Amniotic stem cell (primary cell): ENCODE measurements at places on chromosomes 12 and 14.

DNA sequence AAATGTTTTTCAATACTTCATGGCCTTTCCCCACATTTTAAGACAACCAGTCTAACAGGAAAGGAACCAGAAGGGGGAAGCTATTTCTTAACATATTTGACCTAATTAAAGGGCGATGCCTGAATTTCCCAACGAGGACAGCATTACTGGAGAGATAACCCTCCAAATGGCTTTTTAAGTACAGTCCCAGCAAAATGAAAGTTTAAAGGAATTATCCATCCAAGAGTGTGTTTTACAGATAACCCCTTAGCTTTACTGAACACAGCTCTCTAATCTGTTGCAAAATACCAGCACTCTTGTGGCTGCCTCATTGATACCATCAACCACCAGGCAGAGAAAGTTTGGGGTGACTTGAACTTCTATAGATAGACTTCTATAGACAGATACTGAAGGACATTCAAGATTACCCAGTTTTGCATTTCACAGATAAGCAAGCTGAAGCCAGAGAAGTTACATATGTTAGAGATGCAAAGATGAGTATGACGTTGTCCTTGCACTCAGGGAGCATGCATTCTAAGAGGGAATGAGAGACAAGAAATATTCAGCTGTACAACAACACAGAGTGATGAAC lies 41.3 kb upstream of the DUSP6 start:
- DNase-seq, result no peak

DNA sequence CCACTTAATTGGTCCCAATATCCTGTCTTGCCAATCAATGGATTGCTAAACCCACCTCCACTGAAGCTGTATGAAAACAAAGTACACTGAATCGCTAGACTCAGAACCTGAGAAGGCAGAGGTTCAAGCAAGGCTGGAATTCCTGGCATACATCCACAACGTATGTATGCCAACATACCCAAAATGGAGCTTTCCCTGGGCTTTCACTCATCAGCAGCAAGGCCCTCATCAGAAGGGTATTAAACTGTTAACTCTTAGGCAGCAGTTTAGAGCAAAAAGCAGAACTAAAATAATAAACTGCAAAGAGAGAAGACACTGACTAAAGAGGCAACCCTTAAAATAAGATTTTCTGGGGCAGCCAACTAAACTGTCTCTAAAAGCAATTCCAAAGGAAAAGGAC lies 13.6 kb downstream of the MED13L start:
- DNase-seq, result no peak

DNA sequence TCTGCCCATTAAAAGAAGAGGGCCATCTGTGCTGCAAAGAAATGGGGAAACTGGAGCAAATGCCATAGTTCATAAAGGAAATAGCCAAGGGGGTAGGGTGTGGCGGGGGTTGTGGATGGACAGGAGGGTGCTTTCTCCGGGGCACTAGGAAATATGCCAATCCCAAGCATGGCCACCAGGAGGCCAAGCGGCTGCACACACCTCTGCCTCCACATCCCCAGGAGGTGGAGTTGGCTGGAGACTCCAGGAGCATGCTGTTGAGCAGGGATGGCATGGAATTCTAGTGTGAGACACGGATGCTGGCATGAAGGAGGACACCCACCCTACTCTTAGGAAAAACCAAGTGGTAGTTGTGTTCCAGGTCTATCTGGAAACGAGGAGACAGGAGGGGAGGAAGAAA lies 25.2 kb downstream of the NID2 start:
- no peak for DNase-seq

DNA sequence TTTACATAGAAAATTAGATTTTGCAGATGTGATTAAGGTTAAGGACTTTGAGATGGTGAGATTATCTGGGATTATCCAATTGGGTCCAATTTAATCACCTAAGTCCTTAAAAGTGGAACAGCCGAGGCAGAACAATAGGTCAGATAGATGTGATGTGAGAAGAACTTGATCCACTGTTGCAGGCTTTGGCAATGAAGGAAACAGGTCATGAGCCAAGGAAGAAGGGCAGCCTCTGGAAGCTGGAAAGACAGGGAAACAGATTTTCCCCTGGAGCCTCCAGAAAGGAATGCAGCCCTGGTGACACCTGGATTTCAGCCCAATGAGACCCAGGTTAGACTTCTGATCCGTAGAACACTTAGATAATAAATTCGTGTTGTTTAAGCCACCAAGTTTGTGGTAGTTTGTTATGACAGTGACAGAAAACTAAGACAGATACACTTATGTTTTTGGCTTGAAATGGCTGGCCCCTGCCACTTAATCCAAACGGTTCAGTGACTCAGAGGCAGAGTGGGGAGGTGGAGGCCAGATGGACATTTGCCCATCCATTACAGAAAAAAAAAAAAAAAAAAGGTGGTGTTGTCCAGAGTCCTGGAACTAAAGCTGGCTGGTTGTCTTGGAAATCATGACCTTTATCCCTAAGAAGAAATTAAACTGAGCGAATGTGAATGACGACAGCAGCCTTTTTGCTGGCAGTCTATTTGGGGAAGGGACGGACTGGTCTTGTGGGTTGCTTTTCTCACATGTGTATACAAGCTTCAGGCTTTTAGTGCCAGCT lies 181.9 kb upstream of the NRXN3 start:
- DNase-seq, result no peak

DNA sequence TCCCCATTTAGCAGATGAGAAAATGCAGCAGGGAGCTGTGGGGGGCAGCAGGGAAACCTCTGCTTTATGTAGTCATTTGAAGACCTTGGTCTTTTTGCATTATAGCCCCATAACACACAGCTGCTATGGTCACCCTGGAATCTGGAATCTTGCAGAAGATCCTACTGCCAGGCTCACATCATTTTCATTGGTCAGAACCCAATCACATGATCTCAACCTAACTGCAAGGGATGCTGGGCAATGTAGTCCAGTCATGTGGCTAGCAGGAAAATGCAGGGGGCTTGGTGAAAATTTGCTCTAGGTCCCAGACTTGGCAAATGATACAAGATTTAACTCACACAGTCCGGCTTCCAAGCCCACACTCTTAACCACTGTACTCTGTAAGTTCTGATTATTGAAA lies 1028.7 kb downstream of the AACS start:
- DNase-seq, result no peak

DNA sequence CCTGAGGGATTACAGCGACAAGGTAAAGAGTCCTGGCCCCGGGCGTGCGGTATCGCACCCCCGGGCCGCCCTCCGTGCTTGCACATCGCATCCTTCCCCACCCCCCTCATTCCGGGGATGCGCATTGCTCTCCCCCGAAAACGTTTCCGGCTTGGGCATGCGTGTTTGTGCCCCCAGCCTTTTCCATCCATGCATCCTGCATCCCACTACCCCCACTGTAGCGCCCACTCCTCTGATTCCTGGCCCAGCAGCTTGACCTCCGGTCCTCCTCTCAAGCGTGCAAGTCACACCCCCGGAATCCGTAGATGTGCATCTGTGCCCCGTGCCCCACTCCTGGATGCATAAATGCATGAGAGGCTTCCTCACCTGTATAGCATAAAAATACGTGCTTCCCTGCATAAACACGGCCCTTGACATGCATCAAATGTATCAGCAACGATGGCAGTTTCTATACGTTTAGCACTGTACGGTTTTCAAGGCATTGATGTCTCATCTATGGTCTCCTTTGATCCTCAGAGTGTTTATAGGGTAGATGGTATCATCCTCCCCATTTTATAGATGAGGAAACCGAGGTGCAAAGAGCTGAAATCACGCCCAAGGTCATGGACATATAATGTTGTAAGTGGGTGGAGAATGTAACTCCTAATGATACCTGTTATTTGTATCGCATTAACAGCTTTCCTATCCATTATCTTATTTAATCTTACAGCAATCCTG lies 484 bp downstream of the RIC8B start:
- no peak for DNase-seq

DNA sequence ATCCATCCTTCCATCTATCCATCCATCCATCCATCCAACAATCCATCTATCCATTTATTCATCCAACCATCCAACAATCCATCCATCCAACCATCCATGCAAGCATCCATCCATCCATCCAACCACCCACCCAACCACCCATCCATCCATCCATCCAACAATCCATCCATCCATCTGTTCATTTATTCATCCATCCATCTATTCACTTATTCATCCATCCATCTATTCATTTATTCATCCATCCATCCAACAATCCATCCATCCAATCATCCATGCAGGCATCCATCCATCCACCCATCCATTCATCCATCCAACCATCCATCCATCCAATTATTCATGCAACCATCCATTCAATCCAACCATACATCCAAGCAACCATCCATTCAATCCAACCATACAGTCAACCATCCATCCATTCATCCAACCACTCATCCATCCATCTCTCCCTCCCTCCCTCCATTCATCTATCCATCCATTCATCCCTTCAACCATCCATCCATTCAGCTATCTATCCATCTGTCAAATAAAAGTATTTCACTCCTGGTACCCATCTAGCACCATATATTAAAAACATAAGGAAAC lies 86.1 kb downstream of the KSR2 start:
- DNase-seq, result no peak

- peak; percentile 15 for DNase-seq
Measured at GRCh38 chr14:99605299-99605961, 1.4 kb upstream of the CCDC85C start.

GRCh38 chr12:27133022-27133590 lies 50.7 kb upstream of the C12orf71 start:
- DNase-seq, result no peak

- DNase-seq, result no peak
Measured at GRCh38 chr12:112798048-112798760, 6.7 kb downstream of the RPH3A start.

DNA sequence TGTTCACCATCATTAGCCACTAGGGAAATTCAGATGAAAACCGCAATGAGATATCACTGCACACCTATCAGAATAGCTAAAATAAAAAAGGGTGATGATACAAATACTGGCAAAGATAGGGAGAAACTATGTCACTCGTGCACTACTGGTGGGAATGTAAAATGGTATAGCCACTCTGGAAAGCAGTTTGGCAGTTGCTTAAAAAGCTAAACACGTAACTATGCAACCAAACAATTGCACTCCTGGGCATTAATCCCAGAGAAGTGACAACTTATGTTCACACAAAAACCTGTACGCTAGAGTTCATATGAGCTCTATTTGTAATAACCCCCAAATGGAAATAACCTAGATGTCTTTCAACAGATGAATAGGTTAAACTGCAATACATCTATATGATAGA lies 35.4 kb downstream of the GPR135 start:
- DNase-seq, result no peak

DNA sequence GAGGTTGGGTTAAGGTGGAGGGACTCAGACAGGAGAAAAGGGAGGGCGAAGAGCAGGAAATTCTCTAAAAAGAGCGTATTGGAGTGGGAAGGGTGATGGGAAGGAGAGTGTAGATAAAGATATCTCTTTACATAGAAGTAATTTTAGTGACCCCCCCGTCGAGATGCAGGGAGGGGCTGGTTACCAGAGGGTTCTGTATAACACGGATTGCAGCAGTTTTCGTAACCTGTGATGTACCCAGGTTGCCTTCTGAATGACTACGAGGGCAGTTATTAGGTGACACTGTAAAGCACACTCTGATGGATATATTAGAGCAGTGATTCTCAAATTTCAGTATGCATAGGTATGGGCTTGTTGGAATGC lies 443 bp downstream of the DNAL1 start:
- DNase-seq, result no peak

- no peak for DNase-seq
Measured at GRCh38 chr14:104386151-104386841, 193.3 kb upstream of the C14orf180 start.
